Activated naive CD4-positive, alpha-beta T cell treated with Interleukin-2 at 50 U/mL for 16 hours (primary cell): ENCODE measurements at places on chromosomes 6 and 20.

DNA sequence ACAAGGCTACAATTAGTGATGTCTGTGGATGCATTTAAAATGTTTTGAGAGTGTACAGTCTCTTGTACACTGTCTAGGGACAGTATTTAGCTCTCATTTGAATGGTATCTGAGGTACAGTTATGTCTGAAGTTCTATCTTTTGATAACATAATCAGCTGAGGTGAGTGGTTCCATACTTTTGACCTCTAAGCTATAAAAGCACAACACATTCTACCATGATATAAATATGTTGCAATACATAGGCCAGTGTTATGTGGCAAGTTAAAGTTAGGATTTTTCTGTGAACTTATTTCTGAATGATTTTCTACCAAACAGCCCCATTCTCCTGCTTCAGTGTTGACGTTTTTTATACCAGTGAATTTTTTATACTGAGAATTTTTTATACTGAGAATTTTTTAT, 77.6 kb downstream of the AKAP7 start:
- DNase-seq: no peak

DNA sequence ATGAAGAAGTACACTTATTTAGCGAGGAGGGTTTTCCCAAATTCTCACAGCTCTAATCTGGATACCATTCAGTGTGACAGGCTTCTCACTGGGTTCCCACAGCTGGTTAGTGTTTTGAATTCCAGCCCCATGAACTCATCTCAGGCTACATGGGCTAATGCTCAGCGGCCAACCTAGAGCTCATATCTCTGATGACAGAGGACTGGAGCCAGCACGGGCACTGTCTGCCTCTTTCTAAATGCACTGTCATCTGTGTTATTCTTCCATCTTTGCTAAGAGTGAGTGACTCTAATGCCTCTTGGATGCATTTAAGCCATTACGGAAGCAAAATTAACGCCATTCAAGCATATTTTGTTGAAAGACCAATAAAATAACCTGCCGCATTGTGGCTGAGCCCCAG, 308.9 kb upstream of the JAG1 start:
- DNase-seq: no peak

- no peak for DNase-seq
Measured at GRCh38 chr6:25251426-25251825, 27.7 kb upstream of the CARMIL1 start.

DNA sequence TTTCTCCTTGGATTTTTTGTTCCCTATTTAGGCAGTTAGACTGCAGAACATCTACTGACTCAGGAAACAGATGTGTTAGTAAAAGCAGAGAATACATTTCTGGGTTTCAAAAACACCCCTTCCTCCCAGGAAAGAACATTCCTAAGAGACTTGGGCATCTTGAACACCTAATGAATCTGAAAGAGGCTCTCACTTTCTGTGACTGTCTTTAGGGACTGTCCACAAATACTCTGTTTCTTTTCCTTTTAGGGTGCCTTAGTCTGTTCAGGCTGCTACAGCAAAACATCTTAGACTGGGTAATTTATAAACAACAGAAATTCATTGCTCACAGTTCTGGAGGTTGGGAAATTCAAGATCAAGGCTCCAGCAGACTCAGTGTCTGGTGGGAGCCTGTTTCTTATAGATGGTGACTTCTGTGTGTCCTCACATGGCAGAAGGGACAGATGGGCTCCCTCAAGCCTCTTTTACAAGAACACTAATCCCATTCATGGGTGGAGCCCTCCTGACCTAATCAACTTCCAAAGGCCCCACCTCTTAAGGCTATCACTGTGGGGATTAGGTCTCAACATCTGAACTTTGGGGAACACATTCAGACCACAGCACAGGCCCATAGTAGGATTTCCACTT, 19.4 kb upstream of the CCN5 start:
- DNase-seq: no peak

GRCh38 chr6:53751417-53751816, 43.4 kb upstream of the LRRC1 start:
- DNase-seq: no peak

GRCh38 chr6:36724514-36725390, 27.1 kb downstream of the RAB44 start:
- DNase-seq: peak; percentile 56

GRCh38 chr6:161279677-161280415, 6.0 kb upstream of the AGPAT4 start:
- DNase-seq: no peak

- DNase-seq: no peak
Measured at GRCh38 chr6:54970337-54970736, 123.8 kb downstream of the FAM83B start.

DNA sequence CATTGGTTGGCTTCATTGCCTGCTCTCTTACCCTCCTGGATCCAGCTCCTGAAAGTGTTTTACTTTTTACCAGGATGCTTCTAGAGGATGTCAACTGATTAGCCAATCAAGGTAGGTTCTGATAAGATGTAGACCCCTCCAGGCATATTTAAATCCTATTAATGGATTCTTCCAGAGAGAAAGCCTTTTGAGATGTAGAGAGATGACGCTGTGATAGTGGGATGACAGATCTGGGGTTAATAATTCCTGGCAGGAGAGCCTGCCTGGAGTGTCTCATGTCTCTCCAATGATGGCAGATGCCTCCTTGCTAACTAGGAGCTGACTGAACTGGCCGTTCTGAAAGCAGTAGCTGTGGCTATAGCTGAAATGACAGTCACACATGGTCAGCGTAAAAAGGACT, 116.9 kb upstream of the DTNBP1 start:
- no peak for DNase-seq

- DNase-seq: no peak
Measured at GRCh38 chr20:1800777-1801176, 94.4 kb upstream of the SIRPA start.
